GM06990 (cell line): ENCODE measurements at places on chromosomes 1 and 21.

- DNase-seq, result no peak
These were observed 2.5 kb upstream of the FNDC10 start for GRCh38 chr1:1602304-1602967.

DNA sequence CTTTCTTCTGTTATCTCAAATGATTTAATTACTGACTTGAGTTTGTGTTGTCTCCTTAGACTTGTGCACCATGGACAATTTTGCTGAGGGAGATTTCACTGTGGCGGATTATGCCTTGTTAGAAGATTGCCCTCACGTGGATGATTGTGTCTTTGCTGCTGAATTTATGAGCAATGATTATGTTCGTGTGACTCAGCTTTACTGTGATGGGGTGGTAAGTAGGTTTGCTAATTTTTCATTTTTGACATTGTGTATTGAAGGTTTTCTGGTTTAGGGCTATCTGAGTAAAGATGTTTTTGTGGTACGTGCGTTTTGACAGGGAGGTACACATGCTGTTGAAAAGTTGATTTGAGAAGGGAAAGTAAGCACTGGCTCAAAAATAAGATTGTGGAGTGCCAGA lies 14.1 kb downstream of the TTC3 start:
- no peak for DNase-seq

DNA sequence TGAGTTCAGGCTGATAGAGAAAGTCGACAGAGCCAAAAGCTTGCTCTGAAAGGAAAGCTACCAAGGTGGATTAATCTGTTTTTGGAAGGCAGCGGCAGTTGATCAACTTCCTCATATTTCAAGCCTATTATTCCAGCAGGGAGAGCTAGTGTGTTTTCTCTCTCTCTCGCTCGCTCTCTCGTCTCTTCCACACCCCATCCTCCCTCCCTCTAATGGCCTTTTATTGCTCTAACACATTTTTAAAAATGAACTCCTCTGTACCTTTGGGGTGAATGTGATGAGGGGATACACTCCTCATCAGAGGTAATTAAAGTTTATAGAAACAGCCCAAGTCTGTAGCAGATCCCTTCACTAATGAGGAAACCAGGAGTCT lies 126.4 kb downstream of the CLIC6 start:
- no peak for DNase-seq

- DNase-seq, result no peak
These were observed 70.7 kb upstream of the DAB1 start for GRCh38 chr1:57494530-57495079.

DNA sequence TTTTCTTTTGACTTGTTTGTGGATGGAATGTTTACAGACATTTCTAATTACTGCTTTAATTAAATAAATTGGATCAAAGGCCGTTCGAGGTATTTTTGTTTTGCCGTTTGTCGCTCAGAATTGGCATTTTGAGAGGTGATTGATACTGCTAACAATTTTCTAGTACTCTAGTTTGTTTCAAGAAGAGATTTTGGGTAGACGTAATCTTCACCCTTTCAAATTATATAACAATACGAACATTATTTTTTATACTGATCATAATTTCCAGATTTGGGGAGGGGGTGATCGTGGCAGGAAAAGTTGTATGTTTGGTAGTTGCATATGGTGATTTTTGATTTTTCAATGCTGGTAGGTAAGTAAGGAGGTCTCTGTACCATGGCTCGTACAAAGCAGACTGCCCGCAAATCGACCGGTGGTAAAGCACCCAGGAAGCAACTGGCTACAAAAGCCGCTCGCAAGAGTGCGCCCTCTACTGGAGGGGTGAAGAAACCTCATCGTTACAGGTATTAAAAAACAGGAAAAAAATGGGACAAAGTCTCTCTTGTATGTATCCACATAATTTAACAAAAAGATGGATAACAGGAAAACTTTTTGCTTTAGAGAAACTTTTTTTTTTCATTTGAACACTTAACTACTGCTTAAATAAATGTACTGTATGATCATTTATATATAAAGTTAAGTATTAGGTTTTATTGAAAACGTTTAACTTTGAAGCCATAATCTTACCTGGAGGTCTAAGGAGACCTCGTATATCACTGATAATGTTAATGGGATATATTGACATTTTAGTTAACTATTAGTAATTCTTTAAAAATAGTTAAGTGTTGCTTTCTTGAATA lies 1.7 kb downstream of the H3-3A start:
- DNase-seq, result peak; percentile 30

DNA sequence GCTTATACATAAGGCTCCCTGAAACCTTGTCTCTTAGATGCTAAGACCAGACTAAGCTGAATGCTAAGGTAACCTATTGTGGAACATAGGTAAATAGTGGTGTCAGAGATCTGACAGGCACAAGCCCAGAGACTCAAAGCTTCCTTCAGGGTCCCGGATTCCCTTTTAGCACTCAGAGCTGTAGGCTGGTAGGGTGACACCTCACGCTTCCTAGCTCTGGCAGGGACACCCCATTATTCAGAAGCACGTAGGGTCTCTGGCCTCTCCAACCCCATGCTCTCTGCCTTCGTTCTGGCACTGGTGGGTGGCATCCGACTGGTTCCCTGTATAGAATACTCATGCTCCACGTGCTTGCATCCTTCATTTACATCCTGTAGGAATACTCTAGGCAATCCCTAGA lies 68.4 kb downstream of the CD34 start:
- DNase-seq, result no peak

GRCh38 chr1:20558191-20558590 lies 5.8 kb downstream of the FAM43B start:
- no peak for DNase-seq

DNA sequence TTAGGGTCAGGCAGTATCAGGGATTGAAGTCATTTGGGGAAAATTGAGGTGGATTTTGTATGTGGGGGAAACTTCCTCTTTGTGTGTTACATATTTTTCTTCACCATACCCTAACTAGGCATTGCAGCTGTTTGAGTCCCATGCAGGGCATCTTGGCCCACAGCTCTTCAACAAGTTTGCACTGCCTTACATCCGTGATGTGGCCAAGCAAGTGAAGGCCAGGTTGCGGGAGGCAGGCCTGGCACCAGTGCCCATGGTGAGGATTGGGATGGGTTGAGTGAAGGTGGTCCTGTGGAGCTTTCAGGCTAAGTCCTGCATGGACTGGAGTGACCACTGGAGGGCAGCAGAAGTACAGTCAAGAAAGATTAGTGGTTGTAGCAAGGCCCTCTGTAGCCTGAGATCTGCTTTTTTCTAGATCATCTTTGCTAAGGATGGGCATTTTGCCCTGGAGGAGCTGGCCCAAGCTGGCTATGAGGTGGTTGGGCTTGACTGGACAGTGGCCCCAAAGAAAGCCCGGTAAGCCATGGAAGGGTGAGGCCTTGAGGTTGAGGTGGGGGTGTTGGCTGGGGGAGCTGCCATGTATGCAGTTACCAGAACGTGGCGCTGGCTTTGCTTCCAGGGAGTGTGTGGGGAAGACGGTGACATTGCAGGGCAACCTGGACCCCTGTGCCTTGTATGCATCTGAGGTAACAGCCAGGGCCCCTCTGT lies 2.4 kb downstream of the UROD start:
- peak; percentile 57 for DNase-seq

- no peak for DNase-seq
These were observed 178.6 kb downstream of the TGFBR3 start for GRCh38 chr1:91707114-91707889.

DNA sequence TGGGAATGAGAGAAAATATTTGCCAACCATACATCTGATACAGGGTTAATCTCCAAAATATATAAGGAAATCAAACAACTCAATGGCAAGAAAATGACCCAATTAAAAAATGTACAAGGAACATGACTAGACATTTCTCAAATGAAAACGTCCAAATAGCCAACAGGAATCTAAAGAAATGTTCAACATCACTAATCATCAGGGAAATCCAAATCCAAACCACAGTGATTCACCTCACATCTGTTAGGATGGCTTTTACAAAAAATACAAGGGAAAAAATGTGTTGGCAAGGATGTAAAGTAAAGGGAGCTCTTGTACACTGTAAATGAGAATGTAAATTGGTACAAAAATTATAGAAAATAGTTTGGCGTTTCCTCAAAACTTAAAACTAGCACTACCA lies 54.7 kb upstream of the ZRANB2 start:
- DNase-seq, result no peak

DNA sequence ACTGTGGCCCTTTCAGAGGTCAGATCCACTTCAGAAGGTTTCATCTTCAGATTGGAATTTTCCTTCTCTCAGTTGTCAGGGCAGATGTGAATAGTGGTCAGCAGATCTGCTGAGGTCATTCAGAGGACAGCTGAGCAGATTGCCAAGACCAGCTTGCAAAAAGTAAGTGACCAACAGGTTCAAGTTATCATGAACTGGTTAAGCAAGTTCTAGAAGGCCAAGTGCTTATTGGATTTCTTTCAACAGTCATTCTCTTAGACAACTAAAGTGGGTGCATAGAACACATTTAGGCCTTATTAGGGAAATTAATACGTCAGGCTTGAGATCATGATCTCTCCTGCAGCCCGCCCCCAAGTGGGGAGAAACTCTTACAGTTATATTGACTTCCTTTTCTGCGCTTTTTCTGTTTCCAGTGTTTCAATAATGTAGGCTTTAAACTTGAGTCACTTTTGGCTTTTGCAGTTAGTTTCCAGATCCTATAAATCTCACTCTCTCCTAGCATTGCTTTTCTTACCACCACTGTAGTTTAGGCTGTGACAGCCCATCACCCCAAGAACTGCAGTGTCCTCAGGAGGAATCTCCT lies 96.4 kb downstream of the C1orf21 start:
- DNase-seq, result no peak

GRCh38 chr1:37149296-37149695 lies 115.0 kb upstream of the GRIK3 start:
- no peak for DNase-seq

GRCh38 chr1:117883616-117884015 lies 45.8 kb downstream of the GDAP2 start:
- DNase-seq, result no peak

- no peak for DNase-seq
These were observed 1.4 kb downstream of the LAD1 start for GRCh38 chr1:201397675-201398074.

DNA sequence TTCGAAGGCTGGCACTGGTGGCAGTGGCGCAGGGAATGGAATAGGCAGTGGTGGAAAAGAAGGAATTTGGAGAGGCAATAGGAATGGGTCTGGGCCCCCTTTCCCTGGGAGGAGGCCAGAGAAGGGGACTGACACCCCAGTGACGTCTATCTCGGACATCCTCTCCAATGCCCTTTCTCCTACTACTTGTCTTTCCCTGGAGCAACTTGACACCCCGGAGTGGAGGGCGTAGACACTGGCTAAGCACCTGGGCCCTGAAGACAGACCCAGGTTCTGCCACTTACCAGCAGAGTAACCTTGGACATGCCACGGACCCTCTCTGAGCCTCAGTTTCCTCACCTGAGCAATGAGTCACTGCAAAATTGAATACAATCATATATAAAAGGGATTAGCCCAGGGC lies 86.8 kb downstream of the CAMK2N1 start:
- DNase-seq, result no peak

DNA sequence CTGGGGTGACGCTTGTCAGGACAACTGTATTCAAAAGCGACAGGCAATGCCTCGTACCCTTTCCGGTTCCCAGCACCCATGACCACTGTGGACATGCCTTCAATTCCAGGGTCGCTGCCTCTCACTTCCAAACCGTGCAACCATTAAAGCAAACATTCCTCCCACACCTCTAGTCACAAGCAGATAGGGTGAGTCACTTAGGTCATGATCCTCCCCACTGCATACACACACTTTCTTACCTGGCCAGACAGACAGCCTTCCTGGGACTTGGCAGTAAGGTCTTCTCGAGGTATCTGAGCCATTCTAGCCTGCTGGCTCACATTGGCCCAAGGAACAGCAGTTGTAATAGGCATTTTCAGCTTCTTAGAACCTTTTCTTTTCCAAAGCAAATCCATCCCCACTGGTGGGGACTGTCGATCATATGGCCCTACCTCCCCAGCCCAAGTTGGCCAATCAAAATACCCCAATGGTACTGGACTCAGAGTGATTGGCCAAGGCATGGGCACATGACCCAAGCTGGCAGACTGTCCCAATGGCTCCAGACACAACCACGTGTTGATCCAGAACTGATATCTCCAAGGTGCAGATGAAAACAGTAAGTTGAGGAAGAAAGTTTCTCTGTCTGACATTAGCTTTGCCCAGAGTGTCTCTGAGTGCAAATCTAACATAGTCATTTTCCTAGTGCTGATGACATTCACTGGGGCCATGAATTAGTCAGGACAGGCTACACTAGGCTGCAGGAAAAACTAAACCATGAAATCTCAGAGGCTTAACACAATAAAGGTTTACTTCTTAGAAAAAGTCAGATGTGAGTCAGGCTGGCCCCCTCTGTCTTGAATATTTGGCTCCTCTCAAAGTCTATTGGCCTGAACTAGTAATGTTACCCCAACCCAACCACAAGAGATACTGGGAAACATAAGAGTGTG lies 113.8 kb downstream of the RRAGC start:
- no peak for DNase-seq

- no peak for DNase-seq
These were observed 189.0 kb upstream of the NFIA start for GRCh38 chr1:60893136-60893930.

DNA sequence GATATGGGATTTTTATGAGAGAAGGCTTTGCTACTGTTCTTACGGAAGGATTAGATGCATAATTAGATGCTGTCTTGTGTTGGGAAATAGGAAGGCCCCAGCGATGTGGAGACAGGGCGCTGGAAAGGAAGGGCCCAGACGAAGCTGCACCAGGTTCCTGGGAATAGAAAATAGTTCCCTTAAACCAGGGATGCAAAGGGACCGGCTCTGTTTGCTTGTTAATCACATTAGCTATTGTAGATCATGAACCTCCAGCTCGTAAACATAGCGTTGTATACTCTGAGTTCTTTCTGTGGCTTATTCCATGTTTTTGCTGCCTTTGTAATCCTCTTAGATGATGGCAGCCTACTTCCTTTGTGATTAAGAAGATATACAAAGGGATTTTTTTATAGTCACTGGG lies 79.8 kb upstream of the COX20 start:
- DNase-seq, result no peak

DNA sequence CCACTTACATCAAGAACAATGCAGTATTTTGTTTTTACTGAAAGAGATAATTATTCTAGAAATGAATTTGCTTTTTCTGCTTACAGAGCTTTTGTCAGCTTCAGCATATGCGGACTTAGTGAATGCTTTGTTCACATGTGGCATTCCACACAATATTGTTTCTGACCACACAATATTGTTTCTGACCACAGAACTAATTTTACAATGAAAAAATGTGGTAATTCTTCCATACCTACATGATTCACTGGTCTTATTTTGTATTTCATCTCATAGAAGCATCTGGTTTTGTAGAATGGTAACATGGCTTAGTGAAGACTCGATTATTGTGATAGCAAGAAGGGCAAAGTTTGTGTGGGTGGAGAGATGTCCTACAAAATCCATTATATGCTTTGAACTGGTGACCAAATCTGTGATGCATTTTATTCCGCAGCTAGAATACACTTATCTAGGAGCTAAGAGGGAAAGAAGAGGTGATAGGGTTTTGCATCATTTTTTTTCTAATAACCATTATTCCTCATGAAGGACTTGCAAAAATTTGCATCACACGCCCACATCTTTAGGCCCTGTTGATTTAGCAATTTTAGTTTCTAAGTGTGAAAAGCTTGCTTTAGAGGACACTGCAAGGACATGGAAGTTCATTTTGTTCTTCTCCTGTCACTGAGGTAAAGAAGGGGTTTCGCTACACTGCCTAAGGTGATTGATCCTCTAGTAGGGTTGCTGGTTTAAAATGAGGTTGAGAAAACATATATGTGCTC lies 75.3 kb downstream of the HLX start:
- DNase-seq, result no peak
